ENCODE measurements at places on chromosomes 7 and 10. TPM values are rescaled to one million over a fixed set of nuclear protein-coding genes. Genes with fewer than 3 reads are reported as not detected.

DNA sequence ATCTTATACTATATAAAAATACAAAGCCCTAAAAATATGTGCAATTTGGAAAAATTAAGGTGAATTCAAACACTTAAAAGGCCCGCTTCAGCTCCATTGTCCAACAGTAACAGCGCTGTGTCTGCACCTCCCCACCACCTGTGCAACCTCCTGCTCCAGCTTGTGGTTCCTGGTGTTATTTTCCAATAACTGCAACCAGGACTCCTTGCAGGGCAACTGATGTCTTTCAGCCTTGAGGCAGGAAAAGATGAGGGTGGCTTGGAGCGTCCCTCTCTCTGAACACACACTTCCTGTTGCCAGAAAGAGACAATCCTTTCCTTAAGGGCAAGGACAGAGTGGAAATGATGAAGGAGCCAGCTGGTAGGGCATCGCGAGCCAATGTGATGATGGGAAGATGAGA is 336.0 kb downstream of the GLRX3 start:
- DNase-seq = no peak

GRCh38 chr10:113360870-113361269 is 192.0 kb upstream of the HABP2 start:
- DNase-seq = no peak

UCMA gene
- total RNA-seq = not detected

TSPAN33 gene
- 16.7 TPM for total RNA-seq

GRCh38 chr10:116961406-116962251 is 43.4 kb downstream of the SHTN1 start:
- no peak for DNase-seq

CHRM2 gene
- 0.14 TPM for total RNA-seq

GRCh38 chr7:38393874-38394273 is 120.4 kb upstream of the TARP start:
- no peak for DNase-seq

DNA sequence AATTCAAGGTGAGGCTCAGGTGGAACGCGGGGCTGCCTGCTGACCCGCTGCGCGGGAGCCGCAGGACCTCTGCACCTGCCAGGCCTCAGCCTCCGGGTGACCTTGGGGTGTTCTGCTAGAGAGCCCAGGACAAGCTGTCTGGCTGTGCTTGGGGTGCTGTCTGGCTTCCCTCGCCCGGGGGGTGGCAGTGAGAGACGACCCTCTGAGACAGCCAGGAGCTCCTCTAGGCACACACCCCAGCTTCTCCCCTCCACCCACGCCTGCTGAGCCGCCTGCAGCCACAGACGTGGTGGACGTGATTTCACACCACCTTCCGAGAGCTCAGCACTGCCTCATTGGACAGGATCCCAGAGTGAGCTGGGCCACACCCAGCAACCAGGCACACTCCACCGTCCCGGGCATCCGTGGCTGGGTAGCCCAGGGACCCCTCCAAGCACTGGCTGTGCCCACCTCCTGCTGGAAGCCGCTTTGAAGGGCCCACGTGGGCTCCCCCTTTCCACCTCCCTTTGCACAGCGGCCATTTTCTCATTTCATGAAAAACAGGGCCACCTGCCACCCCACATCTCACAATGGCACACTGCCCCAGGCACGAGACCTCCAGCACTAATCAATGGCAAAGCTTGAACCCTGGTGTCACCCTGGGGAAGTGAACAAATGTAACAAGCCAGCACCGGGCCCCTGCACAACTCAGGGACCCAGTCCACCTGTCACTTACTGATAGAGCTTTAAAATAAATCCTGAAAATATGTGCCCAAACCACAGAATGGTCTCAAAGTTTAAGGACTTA is 35.0 kb downstream of the ZFAND2A start:
- DNase-seq = no peak

OR2F2 gene
- not detected for total RNA-seq

DNA sequence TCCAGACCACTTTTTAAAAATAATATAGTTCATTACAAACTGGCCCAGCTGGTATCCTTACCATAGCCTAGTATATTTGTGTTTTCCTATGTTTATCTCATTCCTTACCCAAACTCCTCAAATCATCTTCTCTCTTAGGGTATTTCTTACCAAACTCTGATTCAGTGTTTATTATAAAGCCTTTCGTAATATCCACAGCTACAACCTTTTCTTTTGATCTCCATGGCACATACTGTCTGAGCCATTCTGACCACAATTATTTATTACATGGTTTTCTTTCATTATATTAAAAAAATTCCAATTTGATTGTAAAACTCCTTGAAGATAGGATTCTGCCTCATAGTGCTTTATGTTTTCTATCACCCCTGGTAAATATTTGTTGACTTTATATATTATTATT is 94.2 kb downstream of the LRMDA start:
- DNase-seq = no peak

RGR gene
- total RNA-seq = 0.23 TPM

GRCh38 chr10:13705526-13706174 is 118.9 kb downstream of the PRPF18 start:
- DNase-seq = no peak

DNA sequence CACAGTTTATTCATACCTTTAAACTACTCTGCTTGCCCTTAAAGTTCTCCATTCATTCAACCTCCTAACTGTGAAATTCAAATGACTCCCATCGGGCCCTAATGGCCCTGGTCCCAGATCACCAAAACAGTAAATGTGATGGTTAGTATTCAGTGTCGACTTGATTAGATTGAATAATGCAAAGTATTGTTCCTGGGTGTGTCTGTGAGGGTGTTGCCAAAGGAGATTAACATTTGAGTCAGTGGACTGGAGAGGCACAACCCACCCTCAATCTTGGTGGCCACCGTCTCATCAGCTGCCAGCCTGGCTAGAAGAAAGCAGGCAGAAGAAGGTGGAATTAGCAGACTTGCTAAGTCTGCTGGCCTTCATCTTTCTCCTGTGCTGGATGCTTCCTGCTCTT is 80.1 kb upstream of the PLXNA4 start:
- no peak for DNase-seq

RHOBTB1 gene
- total RNA-seq = 15.8 TPM

All from neural crest cell (in vitro differentiated cells).